ENCODE measurements at places on chromosomes 4 and X.

DNA sequence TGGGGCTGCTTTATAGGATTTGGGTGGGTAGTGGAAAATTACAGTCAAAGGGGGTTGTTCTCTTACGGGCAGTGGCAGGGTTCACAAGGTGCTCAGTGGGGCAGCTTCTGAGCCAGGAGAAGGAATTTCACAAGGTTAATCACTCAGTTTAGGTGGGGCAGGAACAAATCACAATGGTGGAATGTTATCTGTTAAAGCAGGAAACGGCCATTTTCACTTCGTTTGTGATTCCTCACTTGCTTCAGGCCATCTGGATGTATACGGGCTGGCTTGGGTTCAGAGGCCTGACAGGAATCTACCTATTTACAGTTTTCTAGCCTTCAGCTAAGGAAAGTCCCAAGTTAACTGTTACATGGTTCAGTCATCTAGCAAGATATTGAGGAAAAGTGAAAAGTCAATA, 1003.5 kb downstream of the STPG2 start:
- no peak for DNase-seq

GRCh38 chr4:7716010-7716721, 223.5 kb downstream of the AFAP1 start:
- DNase-seq = no peak

DNA sequence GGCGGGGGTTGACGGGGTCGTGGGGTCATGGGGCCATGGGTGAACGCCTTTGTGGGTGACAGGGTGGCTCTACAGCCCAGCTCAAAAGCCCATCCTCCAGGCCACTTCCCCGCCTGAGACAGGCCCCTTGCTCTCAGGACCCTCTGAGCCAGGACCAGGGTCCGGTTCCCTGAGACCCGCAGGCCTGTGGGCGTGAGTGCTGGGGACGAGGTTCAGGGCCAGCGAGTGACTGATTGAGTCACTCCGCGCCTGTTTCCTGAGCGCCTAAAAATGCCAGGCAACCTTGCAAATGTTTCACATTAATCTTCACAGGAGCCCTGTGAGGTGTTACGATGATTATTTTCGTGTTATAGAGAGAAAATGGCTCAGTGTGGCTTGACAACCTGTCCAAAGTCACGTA, 97.8 kb downstream of the ZNF674 start:
- no peak for DNase-seq

DNA sequence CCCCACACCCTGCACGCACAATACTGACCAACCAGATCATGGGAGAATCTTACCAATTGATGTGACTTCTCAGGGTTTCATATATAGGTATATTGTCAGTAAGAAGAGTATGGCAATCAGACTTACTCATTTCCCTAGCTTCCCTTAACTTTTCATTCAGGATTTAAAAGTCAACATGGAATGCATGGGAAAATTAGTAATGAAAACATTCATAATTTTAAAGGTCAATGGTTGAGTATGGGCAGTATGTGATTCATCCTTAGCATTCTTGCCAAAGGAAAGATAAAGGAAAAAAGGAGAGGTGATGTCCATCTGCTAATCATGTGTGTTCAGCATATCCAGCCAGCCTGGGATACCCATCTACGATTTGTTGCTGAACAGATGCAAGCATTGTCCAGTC, 4.0 kb downstream of the DIPK2B start:
- no peak for DNase-seq

- DNase-seq = no peak
These were observed 393.4 kb downstream of the MID1IP1 start for GRCh38 chrX:39194673-39195072.

DNA sequence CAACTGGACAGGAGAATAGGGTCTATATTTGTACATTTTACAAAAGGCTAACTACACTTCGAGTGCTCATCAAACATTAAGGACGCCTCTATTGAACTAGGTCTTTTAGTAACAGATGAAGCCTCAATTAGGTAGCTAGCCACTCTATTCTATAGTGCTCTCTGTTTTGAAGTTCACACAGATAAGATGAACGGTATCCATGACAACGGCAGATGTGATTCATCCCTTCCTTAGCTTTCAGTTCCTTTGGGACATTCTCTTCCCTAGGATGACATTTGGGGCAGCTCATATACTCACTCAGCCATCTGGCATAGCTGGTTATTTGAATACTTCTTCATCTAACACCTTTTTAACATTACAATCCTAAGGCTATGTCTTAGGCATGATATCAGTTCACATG, 62.4 kb upstream of the WDFY3 start:
- no peak for DNase-seq

- DNase-seq = no peak
These were observed 349.4 kb downstream of the ARHGAP24 start for GRCh38 chr4:85824166-85824945.

GRCh38 chr4:176210579-176211296, 15.4 kb upstream of the SPATA4 start:
- DNase-seq = no peak

GRCh38 chrX:148811236-148811635, 310.8 kb downstream of the AFF2 start:
- DNase-seq = no peak

DNA sequence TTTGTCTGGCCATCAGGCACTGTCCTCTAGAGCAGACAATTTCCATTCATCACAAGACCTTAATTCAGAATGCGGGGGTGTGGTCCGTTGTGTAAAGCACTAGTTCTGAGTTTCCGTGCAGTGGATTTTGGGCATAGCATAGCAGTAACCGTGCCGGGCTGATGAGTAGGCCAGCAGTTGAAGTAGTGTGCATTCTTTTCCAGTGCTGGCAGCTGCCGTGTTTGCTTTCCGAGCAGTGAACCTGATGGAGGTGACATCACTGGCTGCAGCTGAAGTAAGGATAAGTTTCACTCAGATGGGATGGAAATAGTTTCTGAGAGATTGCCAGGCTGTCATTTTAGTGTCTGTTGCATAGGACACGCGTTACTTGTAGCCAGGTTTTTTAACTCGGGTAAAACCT, 107.0 kb upstream of the STIM2 start:
- DNase-seq = no peak

DNA sequence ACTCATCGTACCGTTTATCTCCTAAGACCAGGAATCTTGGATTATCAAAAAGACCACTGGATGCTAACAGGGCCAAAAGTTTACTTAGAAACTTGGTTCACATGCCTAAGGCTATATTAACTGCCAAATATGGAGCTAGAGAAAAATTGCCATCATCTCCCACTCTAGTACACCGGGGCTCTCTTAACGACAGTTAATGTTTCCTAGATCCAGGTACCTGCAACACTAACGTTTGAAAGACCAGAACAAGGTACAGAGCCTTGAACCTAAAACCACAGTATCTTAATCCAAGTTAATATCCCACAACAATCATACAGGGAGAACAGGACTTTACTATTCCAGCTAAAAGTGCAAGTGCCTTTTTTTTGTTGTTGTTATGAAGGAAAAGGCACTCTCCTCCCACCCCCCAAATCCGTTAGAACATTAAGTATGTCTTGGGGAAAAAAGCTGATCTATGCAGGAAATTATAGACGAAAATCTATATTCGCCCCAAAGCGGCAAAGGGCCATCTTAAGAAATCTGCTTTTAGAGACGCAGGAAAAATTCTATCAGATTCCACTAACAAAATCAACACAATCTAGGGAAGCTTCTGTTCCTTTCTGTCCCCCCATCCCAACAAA, 1.3 kb downstream of the G3BP2 start:
- DNase-seq = no peak

- DNase-seq = no peak
These were observed 27.5 kb downstream of the YY2 start for GRCh38 chrX:21883258-21883657.

DNA sequence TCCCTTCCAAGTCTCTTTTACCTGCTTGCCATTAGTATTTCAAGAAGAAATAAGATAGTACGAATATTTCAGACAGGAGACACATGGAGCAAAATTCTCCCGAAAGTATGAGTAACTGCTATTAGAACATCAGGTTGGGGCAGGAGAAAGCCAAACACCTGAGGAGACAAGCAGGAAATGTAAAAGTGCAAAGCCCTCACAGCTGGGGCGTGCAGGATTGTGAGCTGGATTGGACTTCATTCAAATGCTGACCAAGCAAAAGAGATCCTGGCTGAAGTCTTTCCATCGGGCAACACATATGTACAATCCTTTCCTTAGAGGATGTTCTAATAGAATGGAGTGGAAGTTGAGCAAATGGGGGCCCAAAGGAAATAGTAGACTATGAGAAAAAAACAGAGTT, 76.8 kb downstream of the DTHD1 start:
- DNase-seq = no peak

- no peak for DNase-seq
These were observed 815.9 kb upstream of the FRG1 start for GRCh38 chr4:189124791-189125190.

- DNase-seq = no peak
These were observed 69.1 kb upstream of the UCP1 start for GRCh38 chr4:140637836-140638235.

- peak; percentile 62 for DNase-seq
These were observed 37.2 kb upstream of the FAM9C start for GRCh38 chrX:13081395-13082205.

- DNase-seq = no peak
These were observed 312.2 kb upstream of the DIAPH2 start for GRCh38 chrX:96372313-96373046.

DNA sequence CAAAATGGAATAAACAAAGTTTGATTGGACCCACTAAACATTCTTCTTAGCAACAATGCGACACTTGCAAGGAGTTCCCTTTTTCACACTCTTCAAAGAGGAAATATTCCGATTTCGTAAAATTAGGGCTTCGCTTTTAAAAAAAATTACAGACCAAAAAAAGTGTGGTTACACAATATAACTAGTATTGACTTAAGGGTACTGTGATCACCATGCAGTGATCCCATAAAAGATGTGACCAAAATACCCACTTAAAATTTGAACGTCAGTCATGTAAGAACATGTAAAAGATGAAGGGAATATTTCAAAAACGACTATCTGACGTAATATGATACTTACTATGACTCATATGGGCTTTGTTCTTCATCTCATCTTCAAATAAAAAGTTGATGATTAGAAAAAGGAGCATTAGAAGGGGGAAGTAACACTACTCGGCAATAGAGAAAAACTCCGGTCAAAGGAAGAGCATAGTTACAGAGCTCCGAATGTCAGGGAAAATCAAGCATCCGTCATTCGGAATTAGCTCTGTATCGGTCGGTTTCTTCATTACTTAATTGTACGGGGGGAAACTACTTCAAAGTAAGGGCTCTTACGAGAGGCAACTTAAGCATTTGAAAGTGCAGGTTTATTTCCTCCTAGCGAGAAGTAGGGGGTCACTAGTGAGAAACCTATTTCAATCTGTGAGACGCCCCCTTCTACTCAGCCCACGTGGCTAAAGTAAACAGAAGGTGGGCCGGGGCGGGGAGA, 1.3 kb upstream of the TET2 start:
- no peak for DNase-seq

- DNase-seq = no peak
These were observed 81.5 kb downstream of the RCHY1 start for GRCh38 chr4:75432683-75433082.

- no peak for DNase-seq
These were observed 44.5 kb downstream of the BRWD3 start for GRCh38 chrX:80765220-80765625.

GRCh38 chr4:94116842-94117241, 90.8 kb upstream of the SMARCAD1 start:
- no peak for DNase-seq

DNA sequence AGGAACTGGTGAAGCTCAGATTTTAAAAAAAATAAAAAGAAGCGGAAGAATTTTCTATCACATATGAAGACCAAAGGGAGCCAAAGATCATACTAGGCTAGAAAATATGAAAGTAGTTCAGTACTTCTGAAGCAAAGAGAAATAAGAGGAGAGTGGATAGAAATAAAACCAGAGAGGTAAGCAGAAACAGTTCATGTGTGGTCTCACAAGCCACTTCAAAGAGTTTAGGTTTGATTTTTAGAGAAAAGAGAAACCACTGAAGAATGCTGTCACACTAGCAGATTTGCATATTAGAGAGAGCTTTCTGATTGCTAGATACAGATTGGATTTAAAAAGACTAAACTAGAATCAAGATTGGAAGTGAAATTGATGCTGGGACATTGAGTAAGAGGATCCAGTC, 51.7 kb downstream of the GABRA3 start:
- no peak for DNase-seq

- DNase-seq = no peak
These were observed 62.6 kb downstream of the DCLK2 start for GRCh38 chr4:150140774-150141400.

- DNase-seq = no peak
These were observed 56.7 kb upstream of the SLC7A11 start for GRCh38 chr4:138298866-138299265.

DNA sequence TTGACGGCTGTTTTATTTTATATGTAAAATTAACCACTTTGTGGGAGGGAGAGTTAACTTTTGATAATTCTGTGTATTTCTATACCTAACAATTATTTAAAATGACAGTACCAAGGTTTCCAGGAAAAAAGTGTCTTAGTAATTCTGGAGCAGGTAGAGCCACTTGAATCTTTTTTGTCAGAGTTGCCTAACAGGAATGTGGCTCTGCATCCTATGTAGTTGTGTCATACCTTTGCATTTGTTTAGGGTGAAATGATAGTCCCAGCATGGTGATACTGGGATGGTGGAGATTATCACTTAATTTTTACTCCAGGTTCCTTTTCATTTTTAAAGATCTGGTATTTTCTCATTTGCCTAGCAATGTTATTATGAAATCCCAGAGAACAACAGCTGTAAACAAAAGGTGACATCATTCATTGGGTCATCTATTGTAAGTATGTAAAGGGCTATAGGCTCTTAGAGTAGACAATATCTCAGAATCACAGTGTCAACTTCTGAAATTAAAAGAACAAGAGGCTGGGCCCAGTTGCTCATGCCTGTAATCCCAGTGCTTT, 9.6 kb downstream of the SGMS2 start:
- DNase-seq = no peak

GRCh38 chr4:181148470-181148869, 1094.7 kb upstream of the TENM3 start:
- no peak for DNase-seq

DNA sequence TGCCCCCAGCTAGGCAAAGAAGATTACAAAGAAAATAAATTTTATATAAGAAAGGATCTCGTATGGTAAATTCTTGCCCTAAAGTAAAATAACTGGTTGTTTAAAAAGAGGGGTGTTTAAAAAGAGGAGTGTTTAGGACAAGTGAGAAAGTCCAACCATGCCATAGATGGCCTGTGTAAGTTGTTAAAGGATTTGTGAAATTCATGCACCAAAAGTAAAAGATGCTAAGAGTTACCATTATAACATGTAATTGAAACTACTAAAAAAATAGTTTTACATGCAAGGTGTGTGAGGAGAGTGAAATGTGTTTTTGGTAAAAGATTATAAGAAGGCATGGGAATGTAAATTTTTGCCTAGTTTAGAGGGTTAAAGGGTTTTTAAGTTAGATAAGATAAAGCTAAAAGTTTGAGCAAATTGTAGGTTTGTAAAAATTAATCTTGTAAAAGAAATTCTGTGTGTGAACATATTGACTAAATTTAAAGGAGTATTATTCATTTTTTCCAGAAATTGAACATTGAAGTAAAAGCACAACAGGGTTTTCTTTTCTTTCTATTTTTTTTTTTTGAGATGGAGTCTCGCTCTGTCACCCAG, 20.1 kb downstream of the HTT-AS start:
- no peak for DNase-seq
